Right cardiac atrium (tissue), 5 donors: ENCODE measurements at places on chromosomes 6 and 20.

- no peak for DNase-seq
Measured at GRCh38 chr6:158517581-158517980, 42.3 kb upstream of the TMEM181 start.

- no peak for DNase-seq
Measured at GRCh38 chr6:77461796-77462195, 1.5 kb downstream of the HTR1B start.

DNA sequence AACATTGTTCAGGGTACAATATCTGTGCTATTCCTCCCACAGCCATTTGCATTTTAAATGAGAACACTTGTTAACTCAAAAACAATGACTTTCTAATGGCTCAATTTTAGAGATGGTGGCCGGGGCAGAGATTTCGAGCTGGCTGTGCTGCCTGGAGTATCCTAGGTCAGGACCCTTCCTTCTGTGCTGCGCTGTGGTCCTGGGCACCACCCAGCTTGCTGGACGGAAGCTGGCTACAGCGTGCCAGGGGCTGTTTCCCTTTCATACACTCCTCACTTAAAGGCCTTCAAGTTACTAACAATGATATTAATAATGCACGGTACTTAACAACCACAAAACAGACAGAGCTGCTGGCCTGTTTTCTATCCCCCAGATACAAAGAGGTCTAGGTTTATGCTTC, 194.4 kb upstream of the CST7 start:
- DNase-seq: no peak

GRCh38 chr20:373171-373890, 7.2 kb upstream of the TRIB3 start:
- DNase-seq: peak; percentile 63

DNA sequence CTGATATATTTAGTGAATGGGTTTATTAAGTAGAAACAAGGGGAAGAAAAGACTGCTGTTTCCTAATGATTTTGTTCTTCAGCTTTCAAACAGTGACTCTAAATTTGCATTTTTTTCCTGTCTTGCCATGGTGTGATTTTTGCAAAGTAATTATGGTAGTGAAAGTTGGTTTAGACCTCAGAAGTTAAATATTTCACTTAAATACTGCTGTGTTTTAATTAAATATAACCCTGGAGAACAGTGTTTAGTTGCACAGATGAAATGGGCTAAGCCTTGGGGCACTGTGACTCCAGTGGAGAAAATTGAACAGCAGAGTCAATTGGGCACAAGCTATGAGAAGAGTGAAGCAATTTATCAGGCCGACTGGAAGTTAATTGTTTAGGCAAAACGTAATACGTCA, 111.1 kb upstream of the MCHR2 start:
- no peak for DNase-seq

- no peak for DNase-seq
Measured at GRCh38 chr20:2545594-2545993, 9.2 kb downstream of the TMC2 start.

DNA sequence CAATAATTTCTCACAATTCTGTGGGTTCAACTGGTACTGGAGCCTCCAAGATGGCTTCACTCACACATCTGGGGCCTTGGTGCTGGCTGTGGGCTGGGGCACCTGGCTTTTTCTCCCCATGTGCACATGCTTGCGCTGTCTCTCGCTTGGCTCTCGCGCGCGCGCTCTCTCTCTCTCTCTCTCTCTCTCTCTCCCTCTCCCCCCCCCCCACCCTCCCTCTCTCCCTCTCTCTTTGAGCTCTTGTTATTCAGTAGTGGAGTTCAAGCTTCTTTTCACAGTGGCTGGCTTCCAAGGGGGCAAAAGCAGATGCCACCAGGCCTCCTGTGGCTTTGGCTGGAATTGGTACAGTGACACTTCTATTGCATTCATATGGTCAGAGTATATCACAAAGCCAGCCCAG, 10.8 kb upstream of the TBCC start:
- no peak for DNase-seq

GRCh38 chr20:40686434-40686882, 2.6 kb downstream of the MAFB start:
- no peak for DNase-seq

DNA sequence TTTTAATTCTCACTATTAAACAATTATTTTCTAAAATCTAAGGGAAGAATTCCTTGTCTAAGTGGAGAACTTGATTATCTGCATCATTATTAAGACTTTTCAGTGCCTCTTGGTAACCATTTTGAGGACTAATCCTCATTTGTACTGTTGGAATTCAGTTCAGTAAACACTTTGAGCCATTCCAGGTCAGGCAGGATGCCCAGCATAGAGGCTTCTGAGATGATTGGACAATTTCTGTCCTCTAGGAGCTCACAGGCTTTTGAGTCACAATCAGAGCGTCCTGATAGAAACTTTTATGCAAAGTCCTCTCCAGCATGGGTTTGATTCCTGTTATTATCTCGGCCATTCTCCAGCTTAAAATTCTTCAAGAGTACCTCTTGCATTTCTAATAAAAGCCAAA, 1304.6 kb downstream of the EPHA7 start:
- no peak for DNase-seq

DNA sequence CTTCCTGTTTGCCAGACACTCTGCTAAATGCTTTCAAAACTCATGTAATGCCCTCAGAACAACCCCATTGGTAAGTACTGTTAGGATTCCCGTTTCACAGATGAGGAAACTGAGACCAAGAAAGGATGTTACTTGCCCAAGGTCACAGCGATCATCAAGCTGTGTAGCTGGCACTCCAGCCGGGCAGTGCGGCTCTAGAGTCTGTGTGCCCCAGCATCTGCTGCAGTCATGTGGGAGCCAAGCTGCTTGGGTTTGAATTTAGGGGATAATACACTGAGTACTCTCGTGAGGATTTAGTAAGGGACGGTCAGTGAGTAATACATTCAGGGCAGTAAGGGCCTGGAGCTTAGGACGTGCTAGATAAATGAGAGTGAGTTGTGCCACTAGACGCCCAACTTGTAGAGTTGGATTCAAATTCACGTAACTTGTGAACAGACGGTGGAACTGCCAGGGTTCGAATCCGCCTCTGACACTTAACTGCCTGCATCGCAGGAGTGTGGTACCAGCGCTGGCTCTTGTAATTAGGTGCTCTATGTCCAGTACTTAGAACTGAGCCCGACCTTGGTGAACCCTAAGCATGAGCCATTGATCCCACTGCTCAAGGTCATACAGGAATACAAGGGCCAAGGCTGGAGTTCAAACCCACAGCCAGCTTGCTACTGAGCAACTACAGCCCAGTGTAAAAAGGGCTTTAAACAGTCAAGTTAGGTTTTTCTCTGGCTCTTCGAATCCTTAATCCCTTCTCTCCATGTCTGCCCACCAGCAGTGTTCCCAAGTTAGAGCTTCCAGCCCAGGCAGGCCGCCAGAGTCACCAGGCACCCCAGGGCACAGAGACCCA, 70.2 kb downstream of the EYA2 start:
- no peak for DNase-seq

DNA sequence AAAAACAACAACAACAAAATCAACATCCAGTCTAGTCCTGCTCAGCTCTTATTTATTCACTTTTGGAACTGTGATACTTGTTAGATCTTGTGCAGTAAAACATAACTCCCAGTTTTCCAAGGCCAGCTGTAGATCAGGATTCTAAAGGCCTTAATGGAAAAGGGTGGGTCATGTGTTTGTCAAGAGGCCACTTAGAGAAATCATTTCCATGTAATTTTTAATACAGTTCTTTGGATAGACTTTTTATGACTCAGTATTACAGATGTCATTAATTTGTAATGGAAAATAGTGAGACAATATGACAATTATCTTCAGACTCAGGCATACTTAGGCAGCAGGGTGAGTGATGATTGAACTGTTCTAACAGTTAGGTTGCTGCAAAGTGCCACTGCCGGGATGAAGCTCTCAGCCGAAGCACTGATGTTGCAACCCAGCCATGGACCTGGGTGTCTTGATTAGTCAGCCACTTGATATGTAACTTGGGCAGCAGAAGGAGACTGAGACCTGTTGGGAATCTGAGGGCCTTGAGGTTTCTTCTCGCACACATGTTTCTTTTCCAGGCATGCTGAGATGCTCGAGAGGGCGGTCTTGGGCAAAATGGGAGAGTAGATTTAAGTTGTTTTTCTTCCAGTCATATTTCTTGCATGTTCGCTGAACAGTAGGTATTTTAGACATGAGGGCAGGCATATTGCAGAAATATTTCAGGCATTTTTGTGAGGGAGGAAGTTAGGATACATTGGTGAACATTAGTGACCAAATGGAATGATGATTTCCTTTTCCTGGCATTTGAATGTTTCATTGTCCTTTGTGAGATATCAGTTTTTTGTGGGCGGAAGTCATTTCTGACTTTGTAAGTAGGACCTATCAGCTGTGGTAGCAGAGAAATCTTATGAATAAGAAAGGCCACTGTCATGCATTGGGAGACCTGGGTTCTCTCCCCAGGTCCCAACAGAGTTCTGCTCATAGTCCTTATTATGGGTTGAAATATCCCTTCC, 52.3 kb downstream of the SLX4IP start:
- DNase-seq: no peak

- peak; percentile 78 for DNase-seq
Measured at GRCh38 chr20:58870293-58871014, 17.9 kb downstream of the GNAS start.

DNA sequence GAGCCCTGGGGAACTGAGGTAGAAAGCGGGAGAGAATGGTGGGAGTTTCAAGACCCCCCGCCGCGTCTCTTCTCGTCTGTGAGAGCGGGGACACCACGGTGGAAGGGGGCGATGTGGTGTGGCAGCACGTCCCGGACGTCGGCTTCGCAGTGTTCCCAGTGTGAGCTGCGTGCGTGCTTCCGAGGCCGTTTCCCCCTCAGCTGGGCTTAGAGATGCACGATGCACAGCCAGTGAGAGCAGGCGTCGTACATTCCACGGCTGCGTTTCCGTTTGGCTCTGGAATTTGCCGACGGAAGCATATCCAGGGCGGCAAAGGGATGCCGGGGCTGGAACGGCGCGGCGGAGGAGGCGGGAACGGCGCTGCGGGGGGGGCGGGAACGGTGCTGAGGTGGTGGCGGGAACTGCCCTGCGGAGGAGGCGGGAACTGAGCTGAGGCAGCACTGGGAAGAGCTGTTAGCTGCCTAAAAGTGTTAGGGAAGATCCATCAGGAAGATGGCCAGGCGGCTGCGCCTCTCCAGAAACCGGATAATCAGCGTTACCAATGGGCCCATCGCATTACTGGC, 37.7 kb downstream of the KIF25 start:
- DNase-seq: peak; percentile 89

GRCh38 chr6:139528471-139528870, 154.0 kb upstream of the CITED2 start:
- no peak for DNase-seq

- no peak for DNase-seq
Measured at GRCh38 chr20:9460518-9460917, 53.9 kb upstream of the LAMP5 start.

DNA sequence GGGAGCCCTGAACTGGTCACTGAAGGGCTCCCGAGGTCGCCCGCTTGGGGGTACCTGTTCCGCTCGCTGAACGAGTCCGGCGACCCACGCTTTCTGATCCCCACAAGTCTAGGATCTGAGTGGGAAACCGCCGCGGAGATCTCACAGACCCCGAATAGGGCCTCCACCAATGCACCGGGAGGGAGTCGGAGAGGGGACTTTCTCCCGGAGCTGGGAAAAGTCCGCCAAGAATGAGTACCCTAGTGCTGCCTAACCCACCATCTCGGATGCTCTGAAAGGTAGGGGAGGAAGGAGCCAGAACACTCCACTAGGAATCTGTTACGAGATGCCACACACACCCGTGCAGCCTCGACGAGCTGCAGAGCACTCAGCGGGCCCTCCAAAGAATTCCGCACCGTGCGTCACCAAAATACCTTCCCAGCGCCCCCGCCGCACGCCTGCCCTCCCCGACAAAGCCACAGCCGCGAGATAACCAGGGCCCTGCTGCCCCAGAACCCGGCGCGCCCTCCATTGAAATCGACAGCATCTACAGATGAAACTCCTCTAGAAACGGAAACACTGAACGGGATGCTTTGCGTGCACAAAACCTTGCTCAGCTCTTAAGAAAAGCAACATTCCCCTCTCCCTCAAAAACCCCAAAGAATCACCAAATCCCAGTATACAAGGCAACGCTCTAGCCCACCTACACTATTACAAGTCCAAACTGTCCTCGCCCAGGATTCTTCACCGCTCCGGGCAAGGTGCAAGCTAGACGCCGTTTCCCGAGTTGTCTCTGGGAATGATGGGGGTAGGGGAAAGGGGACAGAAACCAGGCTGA, 686 bp downstream of the COL12A1 start:
- peak; percentile 62 for DNase-seq

GRCh38 chr6:149438855-149439254, 38.8 kb downstream of the SUMO4 start:
- no peak for DNase-seq

DNA sequence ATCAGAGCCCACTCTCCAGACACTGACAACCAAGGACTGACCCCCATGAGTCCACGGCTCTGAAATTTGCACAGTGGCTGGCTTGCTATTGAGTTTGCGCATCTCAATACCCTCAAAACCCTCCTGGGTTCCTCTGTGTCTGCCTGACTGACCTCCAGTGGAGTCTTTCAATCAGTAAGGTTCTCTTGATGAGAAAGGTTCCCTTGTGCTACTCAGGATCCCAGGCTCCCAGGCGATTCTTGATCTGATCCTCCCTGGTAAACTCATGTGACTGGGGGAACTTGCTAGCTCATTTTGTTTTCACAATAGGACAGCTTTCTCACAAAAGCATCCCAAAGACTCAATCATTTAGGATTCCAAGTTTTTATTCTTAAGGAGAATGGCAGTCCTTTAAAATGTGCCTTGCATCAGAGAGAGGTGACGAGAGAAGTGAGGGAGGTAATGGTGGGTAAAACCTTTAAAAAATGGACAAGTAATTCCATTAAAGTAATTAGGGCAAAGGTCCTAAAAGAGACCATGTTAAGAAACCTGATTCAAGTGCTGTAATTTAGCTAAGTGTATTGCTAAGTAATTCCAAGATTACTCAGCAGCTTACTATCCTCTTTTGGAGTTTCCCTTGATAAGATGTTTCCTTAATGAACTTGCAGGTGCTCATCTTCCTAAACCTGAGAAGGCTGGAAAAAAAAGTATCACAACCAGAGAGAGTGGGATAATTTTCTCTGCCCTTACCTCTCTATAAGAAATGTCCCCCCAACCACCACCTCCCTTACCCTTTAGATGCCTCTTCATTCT, 304.7 kb upstream of the SGK1 start:
- DNase-seq: no peak

DNA sequence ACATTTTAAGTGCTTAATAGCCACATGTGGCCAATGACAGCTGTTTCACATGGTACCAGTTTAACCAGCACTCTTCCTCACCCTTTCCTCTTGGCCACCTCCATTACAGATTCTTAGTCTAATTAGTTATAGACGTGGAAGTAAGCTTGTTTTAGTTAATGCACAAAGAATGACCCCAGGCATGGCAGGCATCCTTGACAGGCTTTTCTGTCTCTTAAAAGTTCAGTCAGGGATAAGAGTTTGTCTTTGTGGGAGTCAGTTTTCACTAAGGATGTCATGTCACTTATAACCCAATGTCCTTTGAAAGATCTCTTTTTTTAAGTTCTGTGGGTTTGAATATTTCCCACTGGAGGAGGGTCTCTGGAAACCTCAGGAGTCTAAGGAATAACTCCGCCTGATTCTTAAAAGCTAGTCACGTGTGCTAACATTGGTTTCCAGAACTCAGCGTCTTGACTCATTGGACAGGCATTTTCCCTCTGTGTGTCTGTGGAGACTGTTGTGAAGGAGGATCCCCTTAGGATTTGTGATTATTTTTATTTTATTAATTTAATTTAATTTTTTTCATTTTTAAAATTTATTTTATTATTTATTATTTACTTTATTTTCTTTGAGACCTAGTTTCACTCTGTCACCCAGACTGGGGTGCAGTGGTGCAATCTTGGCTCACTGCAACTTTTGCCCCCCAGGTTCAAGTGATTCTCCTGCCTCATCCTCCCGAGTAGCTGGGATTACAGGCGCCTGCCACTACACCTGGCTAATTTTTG, 171.4 kb downstream of the ZFAND3 start:
- no peak for DNase-seq
